Fibroblast of upper back skin (primary cell): ENCODE measurements at places on chromosomes 12 and 14.

DNA sequence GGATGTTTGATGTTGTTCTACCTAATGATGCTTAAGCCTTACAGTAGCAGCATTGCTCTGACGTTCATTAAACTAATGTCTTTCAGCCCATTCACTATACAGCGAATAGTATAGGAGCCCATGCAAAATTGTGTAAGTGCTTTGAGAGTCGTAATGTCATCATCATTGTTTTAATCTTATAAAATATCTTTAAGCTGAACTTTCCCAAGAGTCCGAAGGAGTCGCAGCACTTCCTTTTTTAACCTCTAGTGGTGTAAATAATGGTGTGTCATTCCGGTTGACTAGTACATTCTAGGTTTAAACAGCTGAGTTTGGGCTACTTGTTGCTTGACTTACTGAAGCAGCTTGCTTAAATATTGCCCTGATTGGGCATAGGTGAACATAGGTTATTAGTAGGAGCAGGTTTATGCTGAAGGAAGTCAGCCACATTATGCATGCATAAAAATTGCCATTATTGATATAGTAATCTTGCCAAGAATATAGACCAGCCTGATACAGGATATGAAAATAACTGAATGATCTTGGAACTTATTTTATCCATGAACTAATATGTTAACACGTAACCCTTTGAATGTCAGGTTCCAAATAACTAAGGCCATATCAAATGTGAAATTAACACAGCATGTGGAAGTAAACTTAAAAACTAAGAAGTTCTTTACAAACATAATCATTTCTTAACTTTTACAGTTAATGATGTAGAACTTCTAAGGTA is 2.6 kb downstream of the WNK1 start:
- DNase-seq: peak; percentile 63

- DNase-seq: no peak
These were observed 8.0 kb downstream of the KMT2D start for GRCh38 chr12:49052451-49053208.

- DNase-seq: no peak
These were observed 196.0 kb downstream of the DUSP6 start for GRCh38 chr12:89156340-89156739.

DNA sequence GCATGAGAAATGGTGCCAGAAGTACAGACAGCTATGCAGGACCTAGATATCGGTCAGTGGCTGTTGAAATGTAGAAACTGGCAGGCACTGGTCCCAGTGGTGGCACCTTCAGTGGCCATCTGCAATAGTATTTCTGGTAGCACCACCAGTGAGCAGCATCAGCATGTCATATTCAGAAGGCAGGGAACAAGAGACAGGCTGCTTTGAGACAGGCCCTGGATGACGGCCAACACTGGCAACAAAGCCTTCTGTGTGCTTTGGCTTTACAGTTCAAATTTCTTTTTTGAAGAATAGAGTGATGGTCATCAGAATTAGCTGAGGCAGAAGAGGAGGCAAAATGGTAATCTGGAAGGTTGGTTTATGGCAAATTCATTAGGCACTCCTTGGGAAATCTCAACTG is 273.4 kb upstream of the SLC16A7 start:
- no peak for DNase-seq

GRCh38 chr14:96938946-96939345 is 141.8 kb downstream of the VRK1 start:
- no peak for DNase-seq

DNA sequence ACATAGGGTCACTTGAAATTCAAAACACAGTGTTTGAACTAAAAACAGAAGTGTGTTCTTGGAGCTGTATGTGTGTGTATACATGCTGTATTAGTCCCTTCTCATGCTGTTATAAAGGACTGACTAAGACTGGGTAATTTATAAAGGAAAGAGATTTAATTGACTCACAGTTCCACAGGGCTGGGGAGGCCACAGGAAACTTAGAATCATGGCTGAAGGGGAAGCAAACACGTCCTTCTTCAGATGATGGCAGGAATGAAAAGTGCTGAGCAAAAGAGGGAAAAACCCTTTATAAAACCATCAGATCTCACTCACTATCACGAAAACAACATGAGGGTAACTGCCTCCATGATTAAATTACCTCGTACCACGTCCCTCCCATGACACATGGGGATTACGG is 224.1 kb downstream of the BCAT1 start:
- no peak for DNase-seq

DNA sequence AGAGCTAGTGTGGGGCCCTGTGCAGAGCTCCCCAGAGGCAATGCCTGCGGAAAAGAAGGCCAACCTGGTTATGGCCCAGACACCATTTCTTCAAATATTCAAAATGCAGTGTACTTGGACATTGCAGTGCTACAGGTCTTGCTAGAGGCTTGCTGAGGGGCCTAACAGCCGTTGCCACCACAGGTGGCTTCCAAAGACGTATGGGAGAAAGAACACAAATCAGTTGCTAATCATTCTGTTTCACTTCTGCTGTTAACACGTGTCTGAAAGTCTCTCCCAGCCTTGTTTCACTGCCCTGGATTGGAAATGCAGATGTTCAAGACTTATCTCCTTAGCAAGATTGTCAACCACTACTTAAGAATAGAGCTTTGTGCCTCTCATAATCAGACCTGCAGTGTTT is 925.9 kb downstream of the GALC start:
- DNase-seq: no peak

- no peak for DNase-seq
These were observed 11.6 kb upstream of the OR4L1 start for GRCh38 chr14:20048202-20048601.

DNA sequence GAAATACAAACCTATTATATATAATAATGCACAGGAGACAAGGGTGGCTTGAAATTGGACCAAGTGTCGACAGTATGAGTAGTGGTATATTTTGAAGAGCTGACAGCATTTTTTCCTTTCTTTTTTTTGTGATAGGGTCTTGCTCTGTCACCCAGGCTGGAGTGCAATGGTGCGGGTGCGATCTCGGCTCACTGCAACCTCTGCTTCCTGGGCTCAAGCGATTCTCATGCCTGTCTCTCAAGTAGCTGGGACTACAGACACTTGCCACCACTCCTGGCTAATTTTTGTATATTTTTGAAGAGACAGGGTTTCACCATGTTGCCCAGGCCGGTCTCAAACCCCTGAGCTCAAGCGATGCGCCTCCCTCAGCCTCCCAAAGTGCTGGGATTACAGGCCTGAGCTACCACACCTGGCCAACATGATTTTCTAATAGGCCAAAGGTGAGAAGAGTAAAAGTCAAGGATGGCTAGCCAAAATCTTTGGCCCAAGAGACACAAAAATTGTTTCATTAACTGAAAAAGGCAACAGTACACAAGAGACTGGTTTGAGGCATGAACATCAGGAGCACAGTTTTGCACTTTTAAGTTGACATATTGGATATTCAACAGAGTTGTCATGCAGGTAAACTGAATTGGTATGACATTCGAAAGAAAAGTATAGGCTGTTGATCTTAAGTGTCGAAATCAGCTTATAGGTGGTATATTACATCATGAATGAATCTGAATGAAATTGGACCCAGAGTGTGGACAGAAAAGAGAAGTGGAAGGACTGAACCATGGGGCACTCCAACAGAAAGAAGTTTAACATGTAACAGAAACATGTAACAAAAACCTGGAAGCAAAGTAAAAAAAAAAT is 12.5 kb downstream of the HNRNPC start:
- DNase-seq: no peak

- no peak for DNase-seq
These were observed 78.1 kb downstream of the CHST11 start for GRCh38 chr12:104534857-104535248.

GRCh38 chr12:53196486-53196885 is 10.6 kb downstream of the ITGB7 start:
- DNase-seq: no peak

DNA sequence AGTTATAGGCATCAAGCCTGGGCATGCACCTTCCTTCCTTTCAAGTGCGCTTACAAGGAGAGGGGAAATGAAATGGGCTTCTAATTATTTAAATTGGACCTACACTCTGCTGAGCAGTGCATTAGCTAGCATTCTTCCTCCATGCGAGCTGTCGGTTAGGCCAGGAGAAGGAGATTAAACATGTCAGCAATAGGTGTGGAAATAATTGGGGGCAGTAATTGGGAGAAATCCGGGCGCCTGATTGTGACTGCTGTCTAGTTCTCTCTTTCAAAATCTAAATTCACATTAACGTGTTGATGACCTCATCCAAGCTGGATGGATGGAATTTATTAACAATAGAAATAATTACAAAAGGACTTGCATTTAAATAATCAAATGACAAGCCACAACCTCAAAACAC is 86.2 kb upstream of the SEL1L start:
- no peak for DNase-seq

DNA sequence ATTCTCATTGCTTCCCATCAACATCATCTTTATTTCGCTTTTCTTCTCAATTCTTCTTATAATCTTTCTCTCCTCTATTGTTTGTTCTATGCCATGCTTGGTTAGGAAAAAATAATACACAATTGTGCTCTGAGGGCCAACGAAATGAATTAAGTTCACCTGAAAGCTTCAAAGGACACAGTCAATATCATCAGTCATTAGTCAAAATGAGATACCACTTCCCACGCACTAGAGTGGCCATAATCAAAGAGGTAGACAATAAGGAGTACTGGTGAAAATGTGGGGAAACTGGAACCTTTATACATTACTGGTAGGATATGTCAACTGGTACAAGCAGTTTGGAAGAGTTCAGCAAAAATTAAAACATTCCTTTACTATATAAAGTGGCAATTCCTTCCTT is 91.5 kb downstream of the TMTC1 start:
- DNase-seq: no peak

DNA sequence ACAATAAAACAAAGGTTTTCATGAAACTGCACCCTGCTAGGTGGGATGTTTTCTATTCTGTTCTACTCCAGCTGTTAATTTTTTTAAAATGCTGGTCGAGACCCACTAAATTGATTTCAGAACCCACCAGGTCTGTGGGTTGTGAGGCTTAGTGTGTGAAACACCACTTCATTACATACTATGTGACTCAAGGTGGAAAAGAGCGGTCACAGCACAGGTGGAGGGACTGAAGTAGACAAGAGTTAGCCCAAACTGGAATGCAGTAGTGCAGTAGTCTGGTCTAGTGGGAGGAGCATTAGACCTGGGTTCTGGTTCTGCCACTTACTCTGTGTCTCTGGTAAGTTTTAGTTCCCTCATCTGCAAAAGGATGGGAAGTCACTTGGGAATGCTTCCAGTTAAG is 12.2 kb downstream of the DDX55 start:
- DNase-seq: no peak

DNA sequence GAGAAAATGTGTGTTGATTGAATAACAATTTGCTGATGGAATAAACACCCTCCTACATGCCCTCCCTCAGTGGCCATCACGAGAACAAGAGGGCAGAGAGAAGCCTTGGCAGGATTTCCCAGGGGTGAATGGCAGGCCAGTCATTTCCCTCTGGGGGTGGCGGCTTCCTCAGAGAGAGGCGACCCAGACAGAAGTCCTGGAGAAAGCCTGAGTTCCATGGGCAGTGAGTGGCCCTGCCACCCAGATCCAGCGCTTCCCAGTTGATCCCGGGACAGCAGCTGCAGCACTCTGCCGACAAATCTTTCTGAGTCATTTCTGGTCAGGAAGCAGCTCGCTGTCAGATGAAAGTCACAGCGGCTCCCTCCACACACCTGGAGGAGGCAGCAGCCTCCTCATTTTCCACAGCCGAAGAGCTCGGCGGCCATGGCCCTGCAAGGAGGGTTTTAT is 123.0 kb downstream of the SCARB1 start:
- peak; percentile 45 for DNase-seq

GRCh38 chr12:33438025-33438772 is 1.4 kb downstream of the SYT10 start:
- DNase-seq: no peak

DNA sequence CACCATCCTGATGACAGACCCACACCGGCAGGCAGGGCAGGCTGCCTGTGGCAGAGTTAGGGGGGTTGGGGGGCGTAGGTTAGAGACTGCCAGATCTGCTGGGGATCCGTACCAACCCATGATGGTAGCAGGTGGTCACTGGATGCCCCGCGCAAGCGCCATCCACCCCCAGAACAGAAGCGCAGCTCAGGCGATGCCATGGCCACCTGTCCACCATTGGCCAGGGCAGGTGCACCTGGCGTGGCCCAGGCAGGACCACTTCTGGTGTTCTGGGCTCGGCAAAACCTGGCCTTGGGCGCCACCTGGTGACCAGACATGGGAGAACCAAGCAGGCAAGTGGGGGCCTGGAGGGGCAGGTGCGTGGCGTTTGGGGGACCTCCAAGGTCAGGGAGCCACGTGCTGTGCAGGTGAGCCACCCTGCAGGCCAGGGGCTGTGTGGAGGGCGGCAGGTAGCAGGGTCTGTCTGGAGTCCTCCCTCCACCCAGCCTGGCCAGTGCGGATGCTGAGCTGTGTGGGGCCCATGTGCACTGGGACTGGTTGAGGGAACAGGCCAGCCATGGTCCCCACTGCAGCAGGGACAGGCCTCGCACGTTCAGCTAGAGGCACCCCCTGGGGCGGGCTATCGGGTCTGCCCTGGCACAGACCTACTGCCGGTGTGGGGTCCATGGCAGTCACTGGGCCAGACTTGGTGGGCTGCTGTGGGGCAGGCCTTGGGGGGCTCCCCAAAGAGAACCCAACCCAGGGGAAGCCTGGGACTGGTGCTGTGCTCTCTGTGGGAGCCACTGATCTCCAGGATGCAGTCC is 15.6 kb downstream of the BAG5 start:
- peak; percentile 46 for DNase-seq

GRCh38 chr12:55932551-55932910 is 1.6 kb downstream of the DGKA start:
- DNase-seq: no peak

GRCh38 chr12:48542300-48542928 is 17.0 kb downstream of the OR8S1 start:
- peak; percentile 4 for DNase-seq

- DNase-seq: no peak
These were observed 44.9 kb upstream of the GAS2L3 start for GRCh38 chr12:100528471-100529127.

DNA sequence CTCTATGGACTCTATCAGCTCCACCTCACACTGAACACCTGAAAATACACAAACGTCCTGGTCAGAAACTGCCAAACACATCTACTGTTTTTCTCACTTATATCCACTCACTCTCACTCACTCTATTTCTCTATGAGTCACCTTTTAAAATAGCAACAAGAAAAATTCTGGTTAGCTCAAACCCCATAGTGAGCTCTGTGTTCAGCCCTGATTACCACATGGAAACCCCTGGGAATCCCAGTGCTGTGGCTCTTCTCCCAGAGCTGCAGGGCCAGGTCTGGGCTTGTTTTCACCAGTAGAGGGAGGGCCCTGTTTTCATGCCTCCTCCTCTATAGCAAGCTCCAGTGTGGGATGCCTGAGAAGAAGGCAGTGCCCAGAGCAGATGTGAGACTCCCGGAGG is 1126.1 kb downstream of the TMEM121 start:
- no peak for DNase-seq

DNA sequence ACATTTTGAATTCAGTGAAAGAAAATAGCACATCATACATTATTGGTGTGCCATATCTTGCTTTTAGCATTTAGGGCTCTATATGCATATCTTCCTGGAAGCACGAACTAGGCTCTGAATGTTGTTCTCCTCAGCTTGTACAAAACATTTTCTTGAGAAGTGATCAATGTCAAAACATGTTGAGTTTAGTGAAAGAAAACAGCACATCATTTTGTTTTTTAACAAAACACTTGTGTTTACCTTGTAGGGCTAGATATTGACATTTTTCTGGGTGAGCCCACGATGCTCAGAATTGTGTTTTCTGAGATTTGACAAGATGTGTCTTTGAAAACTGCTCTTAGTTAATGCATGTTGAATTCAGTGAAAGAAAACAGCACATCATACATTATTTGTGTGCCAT is 81.0 kb downstream of the ASCL4 start:
- DNase-seq: no peak
